ENCODE measurements at places on chromosomes 6 and 20.

DNA sequence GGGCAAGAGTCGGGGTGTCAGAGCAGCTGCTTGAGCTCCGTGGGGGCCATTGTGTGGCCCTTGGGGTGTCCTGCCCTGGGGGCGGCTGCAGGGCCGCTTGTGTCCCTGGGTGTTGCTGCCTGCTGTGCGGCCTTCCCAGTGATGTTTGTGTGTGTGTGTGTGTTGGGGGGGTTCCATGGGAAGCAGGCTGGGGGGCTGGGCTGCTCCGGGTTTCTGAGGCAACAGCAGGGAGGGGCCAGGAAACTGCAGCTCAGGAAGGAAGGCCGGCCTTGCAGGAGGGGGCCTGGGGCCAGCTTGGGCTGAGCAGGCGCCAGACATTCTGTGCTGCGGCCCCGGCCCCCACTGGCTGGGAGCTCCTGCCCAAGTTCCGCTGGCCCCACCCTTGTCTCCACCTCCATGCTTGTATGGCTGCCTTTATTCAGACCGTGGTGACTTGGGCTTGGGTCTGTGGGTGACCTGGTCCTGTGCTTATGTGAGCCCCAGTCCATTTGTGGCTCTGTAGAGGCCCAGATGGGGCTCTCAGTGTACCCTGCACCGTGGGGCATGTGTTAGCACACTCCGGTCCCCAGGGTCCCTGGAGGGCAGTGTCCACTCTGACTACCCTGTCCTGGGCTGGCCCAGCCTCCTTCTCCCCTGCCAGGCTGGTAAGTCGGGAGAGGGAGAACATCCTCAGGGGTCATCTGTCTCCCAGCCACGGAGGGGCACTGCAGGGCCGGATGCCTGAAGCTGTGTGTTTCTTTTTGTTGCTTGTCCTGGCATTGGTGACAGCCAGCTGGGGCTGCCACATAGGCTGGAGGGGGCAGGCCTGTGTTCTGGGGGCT, 4.6 kb upstream of the SOX18 start:
- no peak for DNase-seq

DNA sequence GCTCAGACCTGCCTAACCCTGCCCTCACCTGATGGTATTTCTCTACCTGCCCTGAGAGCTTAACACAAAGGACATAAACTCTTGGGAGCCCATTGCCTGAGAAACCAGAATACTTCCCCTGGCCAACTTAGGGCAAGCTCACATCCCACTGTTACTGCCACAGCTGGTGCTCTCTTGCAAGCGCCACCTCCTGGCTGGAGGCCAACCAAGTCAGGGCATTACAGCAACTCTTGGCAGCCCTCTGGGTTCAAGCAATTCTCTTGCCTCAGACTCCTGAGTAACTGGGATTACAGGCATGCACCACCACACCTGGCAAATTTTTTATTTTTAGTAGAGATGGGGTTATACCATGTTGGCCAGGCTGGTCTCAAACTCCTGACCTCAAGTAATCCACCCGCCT, 70.1 kb downstream of the HECA start:
- DNase-seq = no peak

DNA sequence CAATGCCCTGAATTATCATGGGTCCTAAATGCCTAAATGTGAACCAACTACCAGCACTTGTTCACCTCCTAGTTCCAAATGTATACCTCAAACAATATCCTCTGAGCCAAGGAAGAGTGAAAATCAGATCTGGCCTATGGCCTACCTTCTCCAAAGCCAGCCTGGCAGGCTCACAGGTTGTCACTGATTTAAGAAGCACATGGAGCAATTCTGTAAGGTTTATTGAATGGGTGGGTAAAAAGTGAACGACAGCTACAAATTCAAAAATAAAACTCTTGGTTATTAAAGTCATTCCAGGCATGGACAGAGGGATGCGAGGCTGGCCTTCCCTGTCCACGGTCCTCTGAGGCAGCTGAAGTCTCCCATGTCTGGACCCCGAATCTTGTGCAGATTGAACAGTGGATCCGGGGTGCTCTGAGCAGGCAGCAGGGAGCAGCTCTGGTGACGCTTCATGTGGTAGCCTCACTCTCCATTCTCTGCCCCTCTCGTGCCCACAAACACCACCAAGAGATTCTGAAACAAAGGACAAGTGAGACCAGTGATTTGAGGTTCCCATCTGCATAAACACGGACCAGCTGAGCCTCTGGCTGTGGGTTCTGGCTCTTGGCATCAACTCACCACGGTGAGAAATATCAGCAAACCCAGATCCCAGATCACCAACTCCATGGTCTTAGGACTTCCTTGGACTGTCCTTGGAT, 14.6 kb downstream of the SNHG17 start:
- no peak for DNase-seq

DNA sequence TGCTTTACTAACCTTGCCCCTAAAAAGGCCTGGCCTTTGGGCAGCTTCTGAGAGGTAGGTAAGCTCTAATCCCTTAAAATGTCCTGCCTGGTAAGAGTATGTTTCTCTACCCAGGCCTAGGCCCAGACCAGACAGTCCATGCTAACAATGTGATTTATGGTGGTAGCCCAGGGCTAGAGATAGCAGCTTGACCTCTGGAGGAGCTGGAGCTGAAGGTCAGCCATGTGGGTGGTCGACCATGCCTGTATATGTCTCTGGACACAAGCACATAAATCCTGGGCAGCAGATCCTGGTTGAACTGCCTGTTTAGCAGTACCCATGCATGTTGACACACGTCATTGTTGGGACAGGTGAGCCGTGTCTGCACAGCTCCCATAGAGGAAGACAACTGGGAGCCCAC, 62.1 kb upstream of the PHACTR1 start:
- DNase-seq = no peak

- DNase-seq = no peak
Measured at GRCh38 chr6:75402296-75402695, 91.3 kb downstream of the FILIP1 start.

GRCh38 chr6:136739501-136739900, 52.8 kb downstream of the MAP3K5 start:
- no peak for DNase-seq

DNA sequence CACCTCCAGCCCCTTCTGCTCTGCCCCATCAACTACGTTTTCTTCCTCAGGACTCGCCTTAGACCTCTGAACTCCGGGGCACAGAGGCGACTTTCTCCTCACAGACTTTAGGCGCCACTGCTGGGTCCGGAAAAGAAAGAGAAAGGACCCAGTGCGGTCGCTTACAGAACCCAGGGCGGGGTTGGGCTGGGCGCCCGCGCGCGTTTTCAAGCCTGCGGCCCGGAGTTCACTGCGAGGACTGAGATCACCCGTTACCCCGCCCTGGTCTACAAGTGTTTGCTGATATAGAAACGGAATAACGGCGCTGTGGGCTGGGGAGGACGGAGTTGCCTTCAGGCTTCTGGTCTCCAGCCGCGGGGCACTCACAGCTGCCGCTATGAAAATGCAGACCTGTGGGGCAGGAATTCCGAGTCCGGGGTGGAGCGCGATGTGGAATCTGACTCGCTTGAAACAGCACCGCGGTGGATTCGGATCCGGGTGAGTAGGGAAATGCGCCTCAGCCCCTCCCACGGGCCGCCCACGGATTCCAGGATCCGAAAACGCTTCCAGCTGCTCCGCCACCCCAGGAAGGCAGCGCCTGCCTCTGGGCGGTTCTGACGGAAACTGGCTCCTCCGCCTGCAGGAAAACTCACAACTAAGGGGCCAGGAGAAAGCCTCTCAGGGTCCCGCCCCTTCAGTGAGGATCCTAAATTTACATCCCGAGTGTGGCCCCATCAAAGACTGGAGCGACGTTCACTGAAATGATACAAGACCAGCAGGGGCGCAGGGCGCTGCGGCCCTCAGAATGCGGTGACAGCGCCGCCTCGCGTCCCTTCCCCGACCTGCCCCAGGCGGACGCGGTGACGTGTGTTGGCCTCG, 29.4 kb downstream of the HLA-F start:
- DNase-seq = peak; percentile 31

DNA sequence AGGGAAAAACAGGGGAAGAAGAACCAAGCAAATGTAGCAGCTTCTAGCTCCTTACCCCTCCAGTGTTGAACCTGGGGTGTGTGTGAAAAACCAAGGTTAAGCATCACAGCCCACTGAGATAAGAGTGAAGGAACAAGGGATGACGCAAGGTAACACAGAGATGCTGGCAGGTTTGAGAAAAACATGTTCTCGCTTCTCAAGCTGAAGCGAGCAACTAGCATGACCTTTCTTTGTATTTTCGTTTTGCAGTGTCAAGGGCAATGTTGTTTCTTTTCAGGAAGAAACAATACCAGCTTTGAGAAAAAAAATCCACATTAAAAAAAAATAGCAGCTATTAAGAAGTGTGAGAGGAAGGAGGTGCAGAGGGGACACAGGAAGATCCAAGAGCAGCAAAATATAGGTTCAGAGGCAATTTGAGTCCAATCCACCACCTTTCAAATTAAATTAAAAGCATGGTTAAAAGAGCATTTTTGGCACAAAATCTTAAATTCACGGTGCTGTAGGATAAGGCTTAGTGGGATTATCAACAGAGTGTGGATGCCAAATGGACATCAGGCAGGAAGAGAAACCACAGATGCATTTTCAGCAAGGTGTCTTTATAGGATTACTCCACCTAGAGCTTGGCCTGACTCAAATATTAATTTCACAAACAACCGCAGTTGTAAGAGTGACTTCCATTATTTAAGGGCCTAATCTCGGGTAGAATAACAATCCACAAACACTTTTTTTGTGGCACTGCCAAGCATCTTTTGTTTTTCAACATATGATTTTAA, 70.9 kb downstream of the SYNE1 start:
- no peak for DNase-seq

DNA sequence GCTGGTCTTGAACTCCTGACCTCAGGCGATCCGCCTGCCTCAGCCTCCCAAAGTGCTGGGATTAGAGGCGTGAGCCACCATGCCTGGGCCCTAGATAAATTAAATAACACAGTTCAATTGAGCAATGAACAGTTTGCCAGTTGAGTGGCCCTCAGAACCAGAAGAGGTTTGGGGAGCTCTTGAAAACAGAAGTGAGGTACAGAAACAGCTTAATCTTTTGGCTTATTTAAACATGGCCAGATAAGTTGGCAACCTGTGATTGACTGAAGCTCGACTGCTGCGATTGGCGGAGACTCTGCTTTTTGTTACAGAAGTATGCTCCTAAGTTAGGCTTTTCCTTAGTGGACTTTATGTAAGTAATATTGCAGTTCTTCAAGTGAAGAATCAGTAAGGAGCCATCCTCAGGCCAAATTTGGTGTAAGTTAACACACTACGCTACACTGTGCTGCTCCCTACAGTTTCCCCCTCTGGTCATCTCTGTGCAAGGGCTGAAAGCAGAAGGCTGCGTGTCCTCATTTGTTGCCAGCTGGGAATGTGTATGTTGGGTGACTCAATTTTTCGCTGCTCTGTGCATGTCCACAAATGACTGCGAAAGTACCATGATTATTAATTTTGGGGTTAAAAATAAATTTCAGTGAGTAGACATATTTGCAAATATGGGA, 9.8 kb downstream of the XRN2 start:
- no peak for DNase-seq

DNA sequence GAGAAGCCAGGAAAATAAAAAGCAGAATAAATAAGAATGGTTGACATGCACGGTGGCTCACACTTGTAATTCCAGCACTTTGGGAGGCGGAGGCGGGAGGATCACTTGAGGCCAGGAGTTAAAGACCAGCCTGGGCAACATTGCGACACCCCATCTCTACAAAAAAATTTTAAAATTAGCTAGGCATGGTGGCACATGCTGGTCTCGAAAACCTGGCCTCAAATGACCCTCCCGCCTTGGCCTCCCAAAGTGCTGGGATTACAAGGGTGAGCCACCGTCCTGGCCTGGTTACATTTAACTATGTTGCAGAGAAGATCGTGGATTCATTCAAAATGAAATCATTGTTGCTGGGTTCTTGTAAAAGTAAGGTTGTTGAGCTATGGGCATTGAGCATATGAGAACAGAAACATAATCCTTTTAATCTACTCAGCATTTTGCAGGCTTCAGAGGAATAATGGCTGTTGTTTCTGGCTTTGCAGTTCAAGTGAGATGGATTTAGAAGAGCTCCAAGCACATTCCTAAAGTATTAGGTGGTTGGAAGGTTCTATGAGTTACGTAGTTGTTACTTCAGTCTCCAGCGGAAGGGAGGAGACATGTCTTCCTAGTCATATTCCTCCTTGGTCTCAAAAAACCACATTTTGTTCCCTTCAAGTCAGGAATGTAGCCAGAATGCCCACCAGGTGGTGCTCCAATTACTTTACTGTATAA, 45.6 kb upstream of the RAB23 start:
- peak; percentile 98 for DNase-seq

DNA sequence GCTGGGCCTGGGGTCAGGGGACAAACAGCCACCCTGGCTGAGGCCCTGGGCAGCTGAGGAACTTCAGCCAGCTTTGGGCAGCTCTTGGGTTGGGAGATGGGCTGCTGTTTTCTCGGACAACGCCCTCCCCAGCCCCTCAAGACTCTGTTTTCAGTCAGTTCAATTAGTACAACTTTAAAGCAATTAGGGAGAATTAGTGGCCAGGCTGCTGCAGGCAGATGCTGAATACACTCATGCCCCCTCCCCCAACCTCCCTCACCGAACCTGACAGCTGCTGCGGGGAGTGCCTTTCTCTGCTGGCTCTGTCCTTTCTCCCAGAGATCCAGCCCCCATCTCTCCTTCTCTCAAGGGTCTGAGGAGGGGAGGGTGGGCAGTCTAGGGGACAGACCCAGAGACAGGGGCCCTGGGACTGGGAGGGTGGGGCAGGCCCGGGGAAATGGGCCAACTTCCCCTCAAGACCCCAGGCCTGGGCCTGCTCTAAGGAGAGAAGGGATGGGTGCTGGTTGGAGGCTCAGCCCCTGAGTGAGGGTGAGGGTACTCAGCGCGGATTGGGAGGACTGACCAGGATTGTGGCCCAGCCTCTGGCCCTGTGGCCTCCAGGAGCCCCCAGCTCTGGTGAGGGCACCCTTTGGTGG, 17.8 kb upstream of the MYT1 start:
- DNase-seq = no peak

- no peak for DNase-seq
Measured at GRCh38 chr6:168192901-168193815, 114.1 kb upstream of the FRMD1 start.

- DNase-seq = no peak
Measured at GRCh38 chr6:160730911-160731310, 28.9 kb downstream of the PLG start.

GRCh38 chr6:46175976-46176375, 5.2 kb upstream of the ENPP5 start:
- no peak for DNase-seq

DNA sequence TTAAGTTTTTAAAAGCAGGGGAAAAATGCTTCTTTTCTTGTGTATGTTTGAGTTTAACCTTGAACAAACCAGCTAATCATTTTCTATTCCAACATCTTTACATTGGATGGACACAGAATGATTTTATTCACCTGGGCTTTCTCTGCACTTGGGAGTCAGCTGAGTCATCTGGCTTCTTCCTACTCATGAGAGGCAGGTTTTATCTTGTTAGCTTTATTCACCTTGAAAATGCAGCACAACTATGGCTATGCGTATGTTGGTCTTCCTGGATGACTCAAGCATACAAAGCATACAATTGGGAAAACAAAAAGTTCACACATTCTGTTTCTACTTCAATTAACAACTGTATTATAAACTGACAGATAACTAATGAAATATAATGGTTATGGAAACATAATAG, 737.7 kb downstream of the FRK start:
- DNase-seq = no peak
